ENCODE measurements at places on chromosomes 4 and X. TPM values are rescaled to one million over a fixed set of nuclear protein-coding genes. Genes with fewer than 3 reads are reported as not detected.

- DNase-seq = no peak
These were observed 178.9 kb downstream of the MID1 start for GRCh38 chrX:10441464-10441863.

- DNase-seq = no peak
These were observed 22.8 kb downstream of the USP38 start for GRCh38 chr4:143207555-143207954.

DNA sequence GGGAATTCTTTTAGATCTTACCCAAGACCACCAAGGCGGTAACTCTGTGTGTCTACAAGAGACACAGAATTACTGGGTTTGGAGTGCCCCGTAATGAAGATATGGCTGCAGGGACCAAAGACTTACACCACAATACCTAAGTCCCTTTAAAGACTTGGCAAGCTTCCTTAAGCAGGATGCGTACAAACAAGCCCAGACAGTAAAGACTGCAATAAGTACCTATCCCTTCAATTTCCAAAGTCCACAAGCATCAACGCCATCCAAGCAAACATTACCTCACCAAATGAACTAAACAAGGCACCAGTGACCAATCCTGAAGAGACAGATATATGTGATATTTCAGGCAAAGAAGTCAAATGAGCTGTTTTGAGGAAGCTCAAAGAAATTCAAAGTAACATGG lies 42.3 kb upstream of the RNF128 start:
- DNase-seq = no peak

DNA sequence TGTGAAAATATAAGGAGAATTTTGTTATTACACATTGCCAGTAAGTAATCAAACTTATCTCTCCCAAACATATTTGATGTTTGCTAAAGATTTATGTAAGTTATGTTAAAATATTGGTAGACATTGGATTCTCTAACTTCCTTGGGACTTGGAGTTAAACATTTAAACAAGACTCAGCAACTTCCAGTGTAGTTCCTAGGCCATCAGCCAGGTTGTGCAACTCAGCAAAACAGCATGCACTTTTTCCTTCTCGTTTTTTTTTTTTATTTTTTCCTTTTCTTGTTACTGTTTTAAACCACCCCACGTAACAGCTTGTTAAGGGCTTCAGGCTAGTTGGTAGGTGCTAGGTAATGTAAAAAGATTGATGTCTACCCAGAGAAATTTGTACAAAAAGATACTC lies 510.4 kb downstream of the ANKRD50 start:
- DNase-seq = no peak

The FAM184B gene
- total RNA-seq = 0.03 TPM

- DNase-seq = no peak
These were observed 70.0 kb upstream of the FAM241A start for GRCh38 chr4:112075129-112075753.

GRCh38 chr4:110704748-110705439 lies 82.0 kb upstream of the PITX2 start:
- DNase-seq = no peak

DNA sequence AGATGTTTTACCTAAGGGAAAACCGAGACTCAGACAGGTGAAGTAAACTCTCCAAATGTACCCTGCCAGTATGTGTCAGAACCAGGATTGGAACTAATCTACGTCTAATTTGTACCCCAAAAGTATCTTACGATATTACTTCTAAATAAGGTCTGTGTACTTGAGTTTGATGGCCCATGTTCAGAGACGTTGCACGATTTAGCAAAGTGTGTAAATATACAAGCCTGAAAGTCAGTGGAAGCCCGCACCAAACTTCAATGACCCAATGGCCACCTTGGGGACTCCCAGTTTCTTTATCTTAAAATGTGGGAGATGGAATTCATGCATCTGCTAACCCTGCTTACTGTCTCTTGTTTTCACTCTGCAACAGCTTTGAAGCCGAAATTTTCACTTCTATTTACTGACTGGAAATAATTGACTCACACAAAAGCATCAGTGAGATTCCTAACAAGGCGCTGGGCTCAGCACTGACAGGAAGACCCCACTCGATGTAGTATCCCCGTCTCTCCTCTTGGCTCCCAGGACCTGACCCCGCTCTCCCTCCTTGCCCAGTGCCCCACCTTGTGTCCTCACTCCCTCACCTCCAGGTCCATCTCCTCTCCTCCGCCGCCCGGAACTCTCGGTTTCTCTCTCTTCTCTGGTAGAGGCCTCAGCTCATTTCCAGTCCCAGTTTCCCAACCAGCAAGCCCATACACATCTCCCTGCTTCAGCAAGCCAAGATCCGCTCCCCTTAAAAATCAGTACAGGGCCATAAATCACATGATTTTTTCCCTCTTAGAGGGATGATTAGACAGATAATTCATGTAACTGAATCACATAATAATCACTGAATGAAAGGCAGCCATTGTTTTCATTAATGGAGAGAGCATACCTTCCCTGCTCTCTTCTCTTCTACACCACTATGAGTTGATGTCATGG lies 42.8 kb downstream of the ENPP6 start:
- no peak for DNase-seq

The OCIAD2 gene
- 87.6 TPM for total RNA-seq

DNA sequence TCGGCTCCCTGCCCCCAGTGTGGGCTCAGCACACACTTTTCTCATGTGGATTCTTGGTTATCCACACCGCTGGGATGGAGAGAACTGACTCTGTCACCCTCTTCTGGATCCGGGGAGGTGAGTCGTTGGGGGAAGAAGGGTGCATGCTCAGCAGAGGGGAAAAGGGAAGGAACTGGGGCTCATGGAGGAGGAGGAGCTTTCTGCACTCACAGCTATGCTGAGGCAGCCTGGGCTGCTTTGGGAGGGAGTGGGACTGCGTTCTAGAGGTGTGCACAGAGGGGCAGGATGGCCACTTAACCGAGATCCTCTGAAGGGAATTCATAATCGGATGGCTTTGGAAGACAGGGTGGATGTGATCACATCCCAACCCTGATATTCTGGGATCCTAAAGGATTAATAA lies 51.6 kb downstream of the RTL5 start:
- DNase-seq = no peak

DNA sequence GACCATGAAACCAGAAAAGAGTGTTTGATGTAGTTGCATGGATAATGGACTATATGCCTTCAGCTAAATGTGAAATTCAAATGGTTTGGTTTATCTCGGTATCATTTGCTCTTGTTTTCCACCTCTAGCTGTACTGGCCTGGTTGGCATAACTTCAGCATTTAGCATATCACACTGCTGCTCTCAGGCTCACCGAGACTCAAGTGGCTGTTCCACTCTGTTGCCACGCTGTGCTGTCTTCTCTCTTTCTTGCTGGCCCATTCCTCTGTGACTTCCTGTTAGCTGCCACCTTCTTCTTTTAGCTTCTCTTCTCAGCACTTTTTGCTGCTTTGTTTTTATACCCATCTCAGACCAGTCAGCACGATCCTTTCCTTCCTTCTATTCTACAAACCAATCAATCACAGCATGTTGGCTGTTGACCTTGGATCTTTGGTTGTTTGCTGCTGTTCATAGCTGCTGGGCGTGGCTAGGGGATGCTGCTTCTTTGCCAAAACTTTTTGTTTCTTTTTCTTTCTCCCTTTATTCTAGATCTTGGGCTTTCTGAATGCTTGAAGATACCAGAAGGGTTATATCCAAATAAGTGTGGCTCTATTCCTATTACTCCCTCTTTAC lies 24.0 kb downstream of the INTS6L start:
- no peak for DNase-seq

GRCh38 chrX:103687073-103687695 lies 685 bp upstream of the MORF4L2 start:
- DNase-seq = peak; percentile 84

DNA sequence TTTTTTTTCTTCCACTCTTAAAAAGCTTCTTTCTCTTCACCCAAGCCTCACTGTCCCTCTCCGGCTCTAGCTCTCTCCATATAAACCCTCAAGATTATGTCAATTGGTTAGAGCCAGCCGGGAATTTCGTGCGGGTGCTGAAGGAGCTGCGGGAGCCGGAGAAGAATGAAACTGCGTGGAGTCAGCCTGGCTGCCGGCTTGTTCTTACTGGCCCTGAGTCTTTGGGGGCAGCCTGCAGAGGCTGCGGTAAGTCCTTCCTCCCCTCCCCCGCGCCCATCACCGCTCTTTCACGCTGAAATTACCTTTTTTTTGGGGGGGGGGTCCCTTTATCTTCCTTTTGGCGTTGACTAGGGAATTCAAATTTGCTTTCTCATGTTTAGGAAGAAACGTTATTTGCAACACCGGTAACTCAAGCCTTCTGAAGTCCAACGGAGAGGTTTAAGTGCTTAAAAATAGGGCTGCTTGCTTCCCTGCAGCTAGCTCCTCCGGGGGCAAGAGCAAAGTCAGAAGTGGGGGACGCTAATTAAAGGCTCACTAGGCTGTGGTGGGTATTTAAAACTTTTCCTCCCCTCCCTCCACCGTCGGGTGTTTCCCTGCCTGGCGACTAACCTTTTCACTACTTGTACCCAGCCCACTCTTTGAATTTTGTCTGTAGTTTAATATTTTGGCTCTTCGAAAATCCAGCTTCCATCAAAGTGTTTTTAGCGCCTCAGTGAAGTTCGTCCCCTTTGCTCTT lies 491 bp downstream of the COL4A5 start:
- no peak for DNase-seq

All from activated T-cell treated with anti-CD3 and anti-CD28 coated beads, Interleukin-2, amount 50 U/mL, for 4 hours (primary cell).